ENCODE measurements at places on chromosomes 2 and 18.

DNA sequence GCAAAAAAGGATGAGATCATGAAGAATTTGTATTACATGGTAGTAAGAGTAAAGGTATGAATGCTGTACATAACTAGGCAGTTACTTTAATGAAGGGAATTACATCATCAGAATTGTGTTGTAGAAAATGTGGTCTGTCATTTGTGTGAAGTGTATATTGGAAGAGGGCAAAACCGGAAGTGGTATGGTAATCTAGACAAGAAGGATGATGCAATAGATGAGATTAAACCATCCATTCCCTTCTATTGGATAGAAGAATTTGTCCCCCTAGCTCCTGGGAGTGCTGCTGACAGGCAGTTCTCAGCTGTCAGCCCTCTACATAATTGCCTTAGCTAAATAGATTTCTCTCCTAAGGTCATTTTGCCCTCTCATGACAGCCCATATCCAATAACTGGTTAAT, 55.9 kb upstream of the BARD1 start:
- no peak for DNase-seq

GRCh38 chr2:100205174-100205573, 62.8 kb upstream of the AFF3 start:
- DNase-seq = no peak

GRCh38 chr2:88131201-88131998, 3.5 kb upstream of the FABP1 start:
- no peak for DNase-seq

DNA sequence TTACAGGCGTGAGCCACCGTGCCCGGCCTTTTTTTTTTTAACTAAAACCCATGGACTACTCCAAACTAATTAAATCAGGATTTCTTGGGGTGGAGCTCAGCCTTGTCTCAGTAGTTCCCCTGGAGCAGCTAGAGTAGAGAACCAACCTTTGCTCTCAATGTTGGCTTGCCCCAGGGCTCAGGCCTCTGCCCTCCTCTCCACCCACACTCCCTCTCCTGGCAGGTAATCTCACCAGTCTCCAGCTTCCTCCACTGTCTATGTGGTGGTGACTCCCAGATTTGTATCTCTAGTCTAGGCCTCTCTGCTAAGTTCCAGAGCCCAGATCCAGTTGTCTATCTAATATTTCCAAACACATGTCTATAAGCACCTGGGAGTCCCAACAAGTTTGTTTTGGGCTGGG, 9.6 kb upstream of the MTA3 start:
- no peak for DNase-seq

DNA sequence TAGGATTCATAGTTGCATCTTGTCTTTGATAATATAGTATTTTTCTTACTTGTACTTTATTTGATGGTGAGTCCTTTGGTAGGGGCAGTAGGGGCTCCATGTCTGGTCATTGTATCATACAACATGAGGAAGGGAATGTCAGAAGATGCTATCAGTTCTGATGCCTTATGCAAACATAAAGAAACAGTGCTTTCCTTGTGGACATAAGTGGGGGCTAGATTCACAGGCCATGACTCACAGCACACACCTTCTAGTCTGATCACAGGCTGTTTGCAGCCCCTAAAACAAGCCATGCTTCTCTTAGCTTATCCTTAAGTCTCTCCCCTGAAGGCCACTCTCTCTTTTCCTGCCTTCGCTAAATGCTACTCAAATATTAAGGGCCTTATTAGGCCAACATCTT, 10.7 kb upstream of the SLC14A1 start:
- no peak for DNase-seq

DNA sequence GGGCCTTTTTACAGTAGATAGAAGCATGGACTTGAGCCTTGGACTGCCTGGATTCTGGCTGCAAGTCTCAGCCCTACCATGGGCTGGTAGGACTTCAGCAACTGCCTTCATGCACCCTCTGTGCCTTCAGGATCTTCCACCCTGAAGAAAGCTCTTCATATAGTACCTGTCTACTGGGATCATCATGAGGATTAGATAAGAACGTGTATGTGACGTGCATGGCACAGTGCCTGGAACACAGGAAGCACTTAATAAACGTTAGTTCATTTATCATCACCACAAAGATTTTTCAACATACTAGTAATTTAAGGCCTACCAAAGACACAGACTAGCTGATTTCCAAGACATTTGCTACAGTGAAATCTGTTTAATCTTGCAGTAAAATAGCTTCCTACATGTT, 53.2 kb upstream of the ITM2C start:
- DNase-seq = no peak

GRCh38 chr2:40032650-40033319, 253.7 kb upstream of the THUMPD2 start:
- DNase-seq = no peak

DNA sequence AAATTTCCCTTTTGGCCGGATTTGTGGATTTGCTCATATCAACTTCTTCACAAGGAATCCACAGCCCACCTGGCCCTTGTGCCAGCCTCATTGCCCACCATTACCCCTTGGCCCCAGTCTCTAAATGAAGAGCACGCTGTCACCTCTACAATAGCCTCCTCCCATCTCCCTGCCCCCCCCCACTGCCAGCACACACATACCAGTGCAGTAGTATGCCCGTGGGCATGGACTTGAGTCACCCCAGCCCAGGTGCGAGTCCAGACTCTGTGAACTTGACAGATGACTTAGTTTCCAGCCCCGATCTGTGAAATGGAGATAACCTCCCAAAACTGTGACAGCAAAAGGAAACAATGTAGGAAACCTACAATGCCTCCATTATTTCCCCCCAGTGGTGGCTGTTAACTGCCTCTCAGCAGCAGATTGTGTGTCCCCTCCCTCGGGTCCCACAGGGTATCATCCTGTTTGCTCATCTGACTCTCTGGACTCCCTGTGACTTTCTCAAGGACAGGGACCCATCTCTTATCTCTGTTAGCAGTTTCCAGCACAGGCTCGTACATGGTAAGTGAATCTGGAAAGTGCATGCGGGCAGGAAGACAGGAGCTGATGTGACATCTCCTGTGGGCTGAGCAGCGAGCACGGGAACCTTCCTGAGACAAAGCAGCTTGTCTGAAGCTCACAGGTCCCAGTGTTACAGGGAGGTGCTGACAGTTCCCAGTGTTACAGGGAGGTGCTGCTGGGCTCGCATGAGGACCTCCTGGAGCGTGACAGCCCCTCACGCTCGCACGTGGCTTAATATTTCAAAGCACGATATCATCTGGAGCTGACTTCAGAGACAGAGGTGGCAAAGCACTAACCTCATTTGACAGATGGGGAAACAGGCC, 4.2 kb upstream of the TMEM185B start:
- DNase-seq = no peak

GRCh38 chr2:72834596-72834995, 8.8 kb upstream of the EXOC6B start:
- no peak for DNase-seq
